ENCODE measurements at places on chromosomes 7 and 10.

DNA sequence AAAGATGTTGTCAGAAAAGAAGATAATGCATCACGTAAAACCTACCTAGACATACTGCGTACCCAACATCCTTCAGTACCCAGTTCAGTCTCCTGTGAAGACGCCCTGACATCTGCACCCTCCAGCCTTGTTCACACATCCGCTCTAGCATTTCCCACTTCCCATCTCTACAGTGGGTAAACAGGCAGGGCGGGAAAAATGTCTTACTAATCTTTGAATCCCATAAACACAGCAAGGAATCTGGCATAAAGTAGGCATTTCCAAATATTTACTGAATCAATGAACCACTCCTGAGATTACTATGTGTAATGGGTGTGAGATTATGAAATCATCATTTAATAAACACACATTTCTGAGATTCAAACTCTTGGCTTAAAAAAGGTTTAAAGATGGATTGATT lies 132.8 kb downstream of the GLI3 start:
- no peak for DNase-seq

DNA sequence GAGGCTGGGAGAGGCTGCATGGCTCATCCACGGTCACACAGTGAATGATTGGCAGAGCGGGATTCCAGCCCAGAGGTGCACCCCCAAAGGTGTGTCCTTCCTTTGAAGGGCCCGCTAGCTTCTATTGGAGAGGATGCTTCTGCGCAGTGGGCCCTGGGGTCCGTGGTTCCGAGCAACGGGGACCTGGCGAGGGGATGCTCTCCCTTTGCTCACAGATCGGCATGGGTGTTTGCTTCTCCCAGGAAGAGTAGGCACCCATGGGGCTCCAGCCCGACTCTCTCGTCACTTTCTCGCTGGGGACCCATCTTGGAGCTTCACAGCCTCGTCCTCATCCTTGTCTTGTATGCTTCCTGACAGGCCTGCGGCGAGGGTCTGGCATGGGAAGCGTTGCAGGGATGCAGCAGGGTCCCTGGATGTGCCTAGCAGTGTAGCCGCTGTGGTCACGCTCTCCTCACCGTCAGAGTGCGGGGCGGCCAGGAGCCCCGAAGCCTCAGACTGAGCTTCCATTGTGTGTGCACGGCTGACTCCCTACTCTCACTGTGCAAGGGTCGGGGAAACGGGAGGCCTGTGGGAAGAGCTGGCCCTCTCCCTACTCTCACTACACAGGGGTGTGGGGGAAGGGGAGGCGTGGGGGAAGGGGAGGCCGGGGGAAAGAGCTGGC lies 538.5 kb upstream of the FOXK1 start:
- no peak for DNase-seq

DNA sequence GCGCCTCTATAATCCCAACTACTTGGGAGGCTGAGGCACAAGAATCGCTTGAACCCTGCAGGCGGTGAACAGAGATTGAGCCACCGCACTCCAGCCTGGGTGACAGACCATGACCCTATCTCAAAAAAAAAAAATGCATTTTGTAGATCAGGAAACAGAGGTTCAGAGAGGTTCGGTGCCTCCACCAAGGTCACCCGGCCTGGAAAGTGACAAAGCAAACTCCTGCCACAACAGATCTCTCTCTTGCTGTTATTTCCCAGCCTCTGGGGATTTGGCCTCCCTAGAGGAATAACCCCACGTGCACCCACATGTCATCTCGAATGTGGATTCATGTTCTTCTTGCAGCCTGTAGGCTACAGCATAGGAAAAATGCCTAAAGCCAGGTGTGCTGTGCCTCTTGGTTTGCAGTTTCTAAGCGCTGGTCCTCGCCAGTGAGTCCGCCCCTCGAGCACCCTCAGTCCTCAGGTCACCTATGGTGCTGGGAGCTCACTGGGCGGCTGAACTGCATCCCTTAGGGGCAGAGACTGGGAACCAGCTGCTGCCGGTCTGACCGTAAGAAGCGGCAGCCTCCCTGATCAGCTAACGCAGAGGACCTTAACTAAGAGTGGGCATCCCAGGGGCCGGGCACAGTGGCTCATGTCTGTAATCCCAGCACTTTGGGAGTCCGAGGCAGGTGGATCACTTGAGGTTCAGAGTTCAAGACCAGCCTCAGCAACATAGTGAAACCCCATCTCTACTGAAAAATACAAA lies 51.7 kb upstream of the SH2B2 start:
- DNase-seq, result no peak

GRCh38 chr7:82343716-82344115 lies 99.9 kb downstream of the CACNA2D1 start:
- no peak for DNase-seq

GRCh38 chr7:152568972-152569371 lies 107.0 kb downstream of the XRCC2 start:
- no peak for DNase-seq

GRCh38 chr7:129790136-129790535 lies 162.6 kb downstream of the UBE2H start:
- DNase-seq, result no peak

DNA sequence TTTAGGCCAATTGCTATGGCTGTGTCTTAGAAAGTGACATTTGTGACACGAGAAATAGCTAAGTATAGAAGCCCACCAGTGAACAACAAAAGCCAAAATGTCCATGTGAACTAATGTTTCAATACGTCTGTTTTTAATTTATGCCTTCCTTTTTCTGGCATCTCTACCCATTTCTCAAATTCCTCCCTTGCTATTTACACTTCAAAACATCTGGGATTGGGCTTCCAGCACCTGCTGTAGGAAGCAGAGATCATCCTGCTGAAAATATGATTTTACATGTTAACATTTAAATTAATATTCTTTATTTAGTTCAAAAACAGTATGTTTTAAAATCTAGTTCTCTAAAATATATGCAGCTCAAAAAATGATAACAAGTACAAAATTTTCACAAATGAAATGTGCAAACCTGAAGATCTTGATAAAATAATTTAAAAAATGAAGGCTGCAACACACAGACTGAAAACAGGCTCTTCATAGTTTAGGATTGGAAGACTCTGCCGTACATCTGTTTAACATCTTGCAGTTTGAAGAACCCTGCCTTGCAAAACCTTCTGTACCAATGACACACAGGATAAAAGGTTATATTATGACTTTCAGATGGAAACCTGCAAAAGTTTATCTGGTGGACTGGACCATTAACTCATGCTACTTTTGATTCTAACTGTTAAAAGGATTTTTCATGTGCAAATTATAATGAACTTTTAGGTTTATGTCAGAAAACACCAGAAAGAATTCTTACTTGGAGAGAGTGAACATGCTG lies 408.4 kb downstream of the SUGCT start:
- no peak for DNase-seq

- DNase-seq, result no peak
These were observed 89.8 kb downstream of the TMEM130 start for GRCh38 chr7:98779800-98780587.

DNA sequence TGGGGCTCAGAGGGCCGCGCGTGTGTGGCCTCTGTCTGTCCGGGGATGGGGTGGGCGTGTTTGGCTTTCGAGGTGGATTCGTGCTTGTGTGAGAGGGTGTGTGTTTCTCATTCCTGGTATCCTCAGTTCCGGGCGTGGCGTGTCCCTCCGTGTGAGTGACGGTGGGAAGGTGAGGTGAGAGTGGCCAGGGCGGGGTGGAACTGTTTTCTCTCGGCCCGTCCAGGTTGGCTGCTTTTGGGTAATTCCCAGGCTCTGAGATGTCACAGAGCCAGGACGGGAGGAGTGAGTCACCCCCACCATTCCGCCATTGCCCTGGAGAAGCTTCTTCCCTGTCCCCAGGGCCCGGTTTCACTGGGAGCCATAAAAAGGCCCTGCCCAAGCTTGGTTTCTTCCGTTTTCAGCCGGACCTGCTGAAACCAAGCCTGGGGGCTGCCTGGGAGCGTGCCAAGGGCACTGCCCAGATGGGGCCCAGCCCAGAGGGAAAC lies 21.3 kb upstream of the CLDN4 start:
- no peak for DNase-seq

DNA sequence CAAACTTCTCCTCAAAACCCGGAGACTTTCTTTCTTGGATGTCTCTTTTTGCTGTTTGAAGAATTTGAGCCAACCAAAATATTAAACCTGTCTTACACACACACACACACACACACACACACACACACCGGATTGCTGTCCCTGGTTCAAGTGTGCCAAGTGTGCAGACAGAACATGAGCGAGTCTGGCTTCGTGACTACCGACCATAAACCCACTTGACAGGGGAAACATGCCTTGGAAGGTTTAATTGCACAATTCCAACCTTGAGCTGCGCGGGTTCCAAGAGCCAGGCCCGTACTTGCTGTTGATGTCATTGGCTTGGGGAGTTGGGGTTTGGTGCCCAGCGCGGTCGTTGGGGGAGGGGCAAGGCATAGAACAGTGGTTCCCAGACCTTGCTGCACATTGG lies 1.7 kb downstream of the EGFR start:
- no peak for DNase-seq

- no peak for DNase-seq
These were observed 8.2 kb upstream of the CFAP69 start for GRCh38 chr7:90236721-90237289.

DNA sequence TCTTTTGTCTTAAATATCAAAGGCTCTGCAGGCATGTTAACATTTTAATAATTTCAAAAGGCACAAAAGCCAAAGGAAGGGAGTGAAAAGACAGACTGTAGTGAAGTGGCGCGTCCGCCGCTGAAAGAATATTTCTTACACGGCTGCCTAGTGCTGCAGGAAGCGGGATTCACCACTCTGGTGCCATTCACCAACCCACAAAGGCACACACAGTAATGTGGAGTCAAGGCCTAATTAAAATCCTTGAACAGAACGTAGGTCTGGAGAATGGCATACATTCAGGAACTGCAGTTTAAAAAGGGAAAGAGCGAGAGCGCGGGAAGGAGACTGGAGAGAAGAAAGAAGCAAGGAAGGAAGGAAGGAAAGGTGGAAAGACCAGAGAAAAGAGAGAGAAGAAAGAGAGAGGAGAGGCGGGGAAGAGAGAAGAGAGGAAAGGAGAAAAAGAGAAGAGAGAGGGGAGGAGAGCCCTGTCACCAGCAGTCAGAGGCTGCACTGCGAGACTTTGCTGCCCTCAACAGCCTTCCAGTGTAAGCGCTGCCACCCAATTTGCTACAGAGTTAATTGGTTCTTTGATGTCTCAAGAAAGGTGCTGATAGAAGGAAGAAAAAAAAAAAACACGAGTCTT lies 554.0 kb downstream of the MDFIC start:
- no peak for DNase-seq

GRCh38 chr10:122267849-122268737 lies 3.0 kb upstream of the BTBD16 start:
- peak; percentile 63 for DNase-seq

GRCh38 chr10:5611899-5612680 lies 54.3 kb downstream of the ASB13 start:
- DNase-seq, result no peak

DNA sequence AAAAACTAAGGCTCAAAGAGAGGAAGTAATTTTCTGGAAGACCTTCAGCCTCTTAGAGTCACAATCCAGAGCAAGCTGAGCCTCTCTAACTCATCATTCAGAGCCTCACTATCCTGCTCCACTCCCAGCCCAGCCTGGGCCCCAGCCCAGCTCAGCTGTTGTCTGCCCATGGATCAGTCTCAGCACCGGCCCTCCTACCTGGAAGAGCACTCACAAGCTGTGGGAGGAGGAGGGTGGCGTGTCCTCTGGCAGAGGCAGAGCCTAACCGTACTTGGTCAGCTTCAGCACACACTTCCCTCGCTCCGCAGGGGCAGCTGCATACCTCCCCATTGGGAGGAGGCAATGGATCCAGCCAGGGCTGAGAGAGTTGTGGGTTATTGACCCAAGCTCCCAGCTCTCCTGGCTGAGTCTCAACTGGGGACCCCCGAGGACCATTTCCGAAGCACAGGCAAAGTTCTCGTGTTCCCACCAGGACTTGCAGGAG lies 66.7 kb upstream of the GPR26 start:
- DNase-seq, result no peak

DNA sequence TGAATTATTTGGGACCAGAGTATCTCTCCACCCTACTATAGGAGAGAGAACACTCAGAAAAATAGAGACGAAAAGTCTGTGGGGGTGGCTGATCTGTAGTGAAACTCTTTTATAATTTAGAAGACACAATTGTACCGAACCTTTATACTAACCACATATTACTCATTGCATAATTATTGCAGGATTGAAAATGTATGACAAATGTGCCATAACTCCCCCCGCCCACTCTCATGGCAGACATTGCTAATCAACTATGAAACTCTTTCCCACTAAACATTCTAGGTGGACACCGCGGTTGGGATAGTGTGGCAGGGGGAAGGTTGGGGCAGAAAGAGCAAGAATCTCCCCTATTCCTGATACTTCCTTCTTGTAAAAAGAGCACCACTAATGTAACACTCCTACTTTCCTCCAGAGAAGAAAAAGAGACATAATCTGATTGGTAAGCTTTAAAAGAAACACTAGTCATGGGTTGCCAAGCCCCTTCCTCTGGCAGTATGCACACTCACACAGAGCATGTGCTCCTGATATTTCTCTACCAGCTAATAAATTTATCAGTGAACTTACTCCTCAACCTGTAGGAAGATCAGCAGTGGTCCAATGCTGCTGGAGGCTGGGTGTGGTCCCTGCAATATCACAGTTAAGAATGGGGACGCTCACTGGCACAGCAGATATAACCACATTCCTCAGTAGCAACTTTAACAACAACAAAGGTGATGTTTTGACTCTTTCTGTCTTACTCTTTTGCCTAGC lies 18.7 kb upstream of the ARID5B start:
- peak; percentile 53 for DNase-seq

DNA sequence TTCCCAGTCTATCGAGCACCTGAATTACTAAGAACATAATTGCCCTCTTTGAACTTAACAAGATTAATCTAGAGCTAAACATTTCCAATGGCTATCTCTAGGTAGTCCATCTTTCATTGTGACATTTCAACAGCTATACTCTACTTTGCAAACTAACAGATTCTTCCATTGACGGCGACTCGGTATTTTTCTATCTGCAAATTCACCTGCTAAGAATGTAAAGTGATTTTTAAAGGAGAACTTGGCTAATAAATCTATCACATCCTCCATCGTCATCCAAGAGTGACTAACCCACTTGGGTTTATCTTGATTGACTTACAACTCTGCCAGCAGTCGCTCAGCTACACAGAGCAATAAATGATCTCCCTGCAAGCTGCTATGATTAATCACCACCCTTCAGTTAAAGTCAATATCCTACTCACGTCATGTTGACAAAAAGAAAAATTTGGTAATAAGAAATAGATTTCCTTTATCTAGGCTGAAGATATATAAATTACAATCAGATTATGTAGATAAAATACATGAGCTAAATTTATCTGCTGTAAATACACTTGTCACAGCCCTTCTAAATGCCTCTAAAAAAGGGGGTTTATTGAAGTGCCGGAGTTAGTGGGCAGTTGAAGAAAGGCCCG lies 99.5 kb downstream of the SFMBT2 start:
- DNase-seq, result no peak

GRCh38 chr10:8282340-8282739 lies 227.9 kb downstream of the GATA3 start:
- DNase-seq, result no peak

DNA sequence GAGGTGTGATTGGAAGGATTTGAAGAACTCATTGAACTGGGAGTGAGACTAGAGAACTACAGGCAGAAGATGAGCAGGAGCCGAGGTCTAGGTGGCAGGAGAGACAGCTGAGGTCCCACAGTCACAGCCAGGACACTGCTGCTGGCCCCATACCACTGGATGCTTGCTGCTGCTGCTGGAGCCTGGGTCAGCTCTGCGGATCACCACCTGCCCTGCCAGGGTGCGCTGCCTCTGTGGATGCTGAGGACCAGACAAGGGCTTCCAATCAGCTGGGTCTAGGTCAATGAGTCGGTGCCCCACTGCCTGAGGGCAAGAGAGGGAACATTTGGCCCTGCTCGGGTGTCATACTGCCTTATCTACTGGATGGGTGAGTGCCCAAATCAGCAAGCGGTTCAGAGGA lies 94.4 kb downstream of the FRMD4A start:
- no peak for DNase-seq

- DNase-seq, result no peak
These were observed at the start of gene GNGT1 for GRCh38 chr7:93906267-93906666. Gene GNGT1, plus strand, starts transcription at chr7:93906567. Its CDS starts 180 bp downstream, at chr7:93906747.

All from activated CD4-positive, CD25-positive, alpha-beta regulatory T cell treated with anti-CD3 and anti-CD28 coated beads, Interleukin-2, amount 50 U/mL, for 72 hours (primary cell).